ENCODE measurements at places on chromosomes 3 and 15.

- DNase-seq = no peak
Measured at GRCh38 chr3:60431599-60431958, 819.7 kb downstream of the FHIT start.

- no peak for DNase-seq
Measured at GRCh38 chr15:31442226-31442625, 115.6 kb downstream of the KLF13 start.

GRCh38 chr3:54899273-54899672 is 28.6 kb downstream of the LRTM1 start:
- DNase-seq = no peak

DNA sequence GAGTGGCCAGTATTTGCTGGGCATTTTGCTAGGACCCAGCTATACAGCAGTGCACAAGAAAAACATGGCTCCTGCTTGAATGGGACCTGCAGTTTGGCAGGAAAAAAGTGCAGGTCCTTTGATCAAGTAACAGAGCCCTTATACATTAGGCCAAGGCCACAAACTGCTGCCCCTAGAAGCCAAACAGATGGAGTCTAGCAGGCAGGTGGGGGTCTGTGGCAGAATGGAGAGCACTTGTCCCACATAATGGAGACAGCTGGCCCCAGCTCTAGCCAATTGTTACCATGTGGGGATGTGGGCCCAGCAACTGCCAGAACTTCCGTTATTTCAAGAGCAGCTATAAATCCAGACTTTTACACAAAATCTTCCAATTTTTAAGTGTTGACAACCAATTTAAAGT is 79.3 kb downstream of the SHQ1 start:
- DNase-seq = no peak

- DNase-seq = no peak
Measured at GRCh38 chr3:119340014-119340413, 45.8 kb downstream of the ARHGAP31 start.

DNA sequence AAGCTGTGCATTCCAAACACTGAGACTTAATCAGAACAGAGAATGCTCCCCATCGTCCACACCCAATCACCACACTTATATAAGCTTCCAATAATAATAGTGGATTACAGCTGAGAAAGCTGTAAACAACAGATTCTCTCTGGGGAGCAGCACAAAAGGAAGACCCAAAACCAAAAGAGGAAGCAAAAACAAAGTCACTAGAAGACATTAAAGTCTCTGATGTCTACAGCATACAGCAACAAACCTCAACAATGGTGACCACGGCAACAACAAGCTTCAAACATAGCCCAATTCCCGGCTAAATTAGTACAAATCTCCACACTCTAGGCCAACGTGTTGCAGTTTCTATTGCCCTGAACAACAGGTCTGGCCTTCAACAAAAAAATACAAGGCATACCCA is 37.7 kb downstream of the ZDHHC23 start:
- no peak for DNase-seq
